ENCODE measurements at places on chromosomes 1 and 21.

GRCh38 chr1:36320291-36320761 is 3.1 kb downstream of the EVA1B start:
- DNase-seq = no peak

- no peak for DNase-seq
Measured at GRCh38 chr1:101440485-101440884, 203.7 kb downstream of the S1PR1 start.

DNA sequence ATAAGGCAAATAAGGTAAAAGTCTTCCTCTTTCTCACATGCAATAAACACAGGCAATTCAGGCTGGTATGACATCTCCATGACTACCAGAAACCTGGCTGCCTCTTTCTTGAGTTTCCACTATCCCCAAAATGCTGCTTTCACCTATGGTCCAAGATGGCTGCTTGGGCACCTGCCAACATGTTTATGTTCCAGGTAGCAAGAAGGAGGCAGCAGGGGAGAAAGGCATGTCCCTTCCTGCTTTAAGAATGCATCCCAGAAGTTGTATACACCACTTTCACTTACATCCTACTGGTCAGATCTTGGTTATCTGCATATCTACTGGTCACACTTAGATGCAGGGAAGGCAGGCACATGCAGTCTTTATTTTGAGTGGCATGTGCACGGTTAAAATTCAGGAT is 19.4 kb upstream of the ACOT11 start:
- DNase-seq = no peak

DNA sequence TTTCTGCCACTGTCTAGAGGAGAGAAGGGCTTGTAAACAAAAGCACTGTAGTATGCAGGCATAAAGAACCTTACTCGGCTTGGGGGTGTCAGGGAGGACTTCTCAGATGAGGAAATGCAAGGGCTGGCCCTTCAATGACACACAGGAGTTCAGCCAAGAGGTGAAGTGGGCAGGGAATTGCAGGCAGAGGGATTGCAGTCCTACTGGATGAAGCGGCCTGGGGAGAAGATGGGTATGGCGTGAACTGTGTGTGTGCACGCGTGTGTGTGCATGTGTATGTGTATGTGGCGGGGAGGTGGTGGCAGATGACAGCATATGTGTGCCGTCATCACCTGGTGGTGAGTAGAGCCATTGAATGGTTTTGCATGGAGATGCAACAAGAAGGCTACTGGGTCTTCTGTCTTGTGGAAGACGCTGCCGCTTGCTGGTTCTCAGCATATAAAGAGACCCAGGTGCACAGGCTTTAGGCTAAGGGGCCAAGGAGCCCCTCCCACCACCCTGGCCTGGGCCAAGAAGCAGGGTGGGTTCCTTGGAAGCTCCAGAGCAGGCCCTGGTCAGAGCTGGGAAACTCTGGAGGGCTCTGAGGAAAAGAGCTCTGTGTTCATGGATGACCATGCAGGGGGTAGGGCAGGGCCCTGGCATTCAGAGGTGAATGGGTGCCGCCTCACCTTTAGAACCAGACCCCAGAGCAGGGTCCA is 4.1 kb upstream of the EPS8L3 start:
- no peak for DNase-seq

DNA sequence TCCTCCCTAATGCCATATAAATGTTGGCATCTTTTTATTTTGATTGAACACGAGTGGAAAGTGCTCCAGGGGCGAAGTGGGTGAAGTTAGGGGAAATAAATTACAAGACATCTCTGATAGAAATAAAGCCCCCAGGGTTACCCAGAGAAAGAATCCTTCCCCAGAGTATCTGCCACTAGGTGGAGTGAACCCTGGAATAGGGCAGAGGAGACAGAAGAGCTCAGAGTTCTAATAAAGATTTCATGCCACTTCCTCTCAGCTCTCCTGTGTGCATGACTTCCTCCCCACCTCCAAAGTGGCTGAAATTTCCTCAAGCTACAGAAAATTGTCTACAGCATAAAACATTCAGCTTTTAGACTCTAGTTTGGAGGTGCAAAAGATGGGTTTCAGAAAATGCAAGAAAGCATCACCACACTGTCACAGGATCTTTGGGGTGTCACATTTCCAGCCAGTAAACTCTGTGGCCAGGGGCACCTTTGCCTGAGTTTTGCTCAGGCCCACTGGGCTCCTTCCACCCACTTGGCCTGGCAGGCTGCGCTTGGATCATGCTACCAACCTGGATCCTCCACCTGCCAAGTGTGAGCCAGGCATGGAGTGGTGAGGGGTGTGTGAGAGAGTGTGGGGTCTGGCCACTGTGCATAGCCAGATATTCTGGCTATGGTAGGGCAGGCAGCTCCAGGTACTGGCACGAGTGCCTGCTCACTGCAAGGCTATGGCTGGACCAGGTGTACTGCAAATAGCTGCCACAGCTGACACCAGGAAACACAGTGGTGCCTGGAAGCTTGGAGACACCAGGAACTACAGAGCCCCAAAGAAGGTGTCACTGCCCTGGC is 208.8 kb upstream of the USP25 start:
- DNase-seq = no peak

GRCh38 chr1:204227351-204227750 is 13.6 kb upstream of the GOLT1A start:
- no peak for DNase-seq

- no peak for DNase-seq
Measured at GRCh38 chr1:204731509-204731908, 46.0 kb upstream of the LRRN2 start.

DNA sequence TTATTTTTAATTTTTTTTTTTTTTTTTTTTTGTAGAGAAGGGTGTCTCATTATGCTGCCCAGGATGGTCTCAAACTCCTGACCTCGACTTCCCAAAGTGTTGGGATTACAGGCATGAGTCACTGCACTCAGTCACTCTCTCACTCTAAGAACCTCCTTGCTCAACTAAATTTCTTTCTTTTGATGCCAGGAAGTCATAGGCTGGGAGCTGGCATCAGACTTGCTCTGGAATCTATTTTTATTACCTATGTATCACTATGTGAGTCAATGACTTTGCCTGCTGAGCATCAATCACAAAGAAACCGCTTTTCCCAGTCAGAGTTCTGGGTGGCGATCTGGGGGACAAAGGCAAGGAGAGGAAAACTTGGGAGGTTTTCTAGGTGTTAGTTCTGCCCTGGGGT is 35.5 kb upstream of the PARP1 start:
- DNase-seq = no peak

GRCh38 chr1:229272164-229273158 is 1.6 kb downstream of the RAB4A start:
- peak; percentile 54 for DNase-seq
